ENCODE measurements at places on chromosomes 5 and 9. TPM values are rescaled to one million over a fixed set of nuclear protein-coding genes. Genes with fewer than 3 reads are reported as not detected.
A peak's percentile ranks its signal among the peaks of the same experiment; 100 is the strongest.

The SKIC3 gene
- 61.5 TPM for total RNA-seq

The IFNK gene
- not detected for total RNA-seq

The DNAJA1 gene
- 476 TPM for total RNA-seq

The SEMA6A gene
- total RNA-seq: 2.9 TPM

- H3K4me1 ChIP-seq: peaks cover 44% of the 10 kb centered on the region
- H3K36me3 ChIP-seq: peaks cover 3% of the 10 kb centered on the region
- H3K27me3 ChIP-seq: no peaks in the 10 kb centered on the region
- H3K27ac ChIP-seq: peak overlapping the region; percentile 9
- H3K4me3 ChIP-seq: no peak overlapping the region
- no peak for DNase-seq
Observed at GRCh38 chr5:109708813-109709212, 19.1 kb downstream of the MAN2A1 start.

DNA sequence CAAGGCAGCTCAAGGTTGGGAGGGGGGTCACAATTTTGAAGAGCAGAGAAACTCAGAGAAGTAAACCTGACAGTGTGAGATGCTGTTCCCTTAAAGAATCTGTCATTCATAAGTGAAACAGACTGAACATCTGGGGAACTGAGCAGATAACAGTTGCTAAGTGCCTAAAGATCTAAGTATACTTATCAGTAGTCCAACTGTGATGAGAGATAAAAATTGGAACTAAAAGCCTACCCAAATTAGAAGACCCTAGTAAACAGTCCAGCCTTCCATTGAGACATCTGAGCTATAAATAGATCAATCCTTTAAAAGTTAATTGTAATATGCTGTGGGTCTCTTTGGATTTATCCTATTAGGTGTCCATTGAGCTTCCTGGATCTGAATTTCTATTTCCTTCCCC lies 692.8 kb upstream of the ZNF608 start:
- H3K27ac ChIP-seq: no peak overlapping the region
- no peak overlapping the region for H3K4me3 ChIP-seq
- DNase-seq: no peak
- H3K36me3 ChIP-seq: no peaks in the 10 kb centered on the region
- H3K27me3 ChIP-seq: no peaks in the 10 kb centered on the region
- H3K4me1 ChIP-seq: no peaks in the 10 kb centered on the region

- no peak overlapping the region for H3K4me3 ChIP-seq
- H3K4me1 ChIP-seq: peaks cover 66% of the 10 kb centered on the region
- H3K36me3 ChIP-seq: no peaks in the 10 kb centered on the region
- no peaks in the 10 kb centered on the region for H3K27me3 ChIP-seq
- no peak overlapping the region for H3K27ac ChIP-seq
Observed at GRCh38 chr5:109898269-109899162, 208.8 kb downstream of the MAN2A1 start.

- DNase-seq: no peak
- H3K27ac ChIP-seq: no peak overlapping the region
- H3K4me3 ChIP-seq: no peak overlapping the region
- H3K27me3 ChIP-seq: no peaks in the 10 kb centered on the region
- H3K4me1 ChIP-seq: no peaks in the 10 kb centered on the region
Observed at GRCh38 chr9:27787891-27788290, 214.6 kb upstream of the C9orf72 start.

DNA sequence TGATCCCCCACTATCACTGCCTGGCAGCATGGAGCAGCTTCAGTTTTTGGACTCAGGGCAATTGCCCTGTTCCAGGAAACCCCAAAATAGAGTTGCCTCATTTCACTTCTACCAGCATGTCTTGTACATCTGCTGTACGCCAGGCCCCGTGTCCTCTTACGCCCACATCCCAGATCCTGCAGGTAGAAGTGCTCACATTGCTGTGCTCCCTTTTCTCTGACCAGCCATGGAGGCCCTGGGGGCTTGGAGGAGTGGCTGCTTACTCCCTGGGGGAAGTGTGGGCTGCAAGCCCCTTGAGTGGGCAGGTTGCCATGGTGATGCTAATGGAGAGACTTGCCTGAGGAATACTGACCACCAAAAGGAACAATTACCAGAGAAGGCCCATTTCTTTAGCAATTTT lies 55.6 kb upstream of the KCNIP1 start:
- no peaks in the 10 kb centered on the region for H3K4me1 ChIP-seq
- no peak for DNase-seq
- H3K36me3 ChIP-seq: no peaks in the 10 kb centered on the region
- H3K27me3 ChIP-seq: peaks cover 3% of the 10 kb centered on the region
- no peak overlapping the region for H3K27ac ChIP-seq
- no peak overlapping the region for H3K4me3 ChIP-seq

DNA sequence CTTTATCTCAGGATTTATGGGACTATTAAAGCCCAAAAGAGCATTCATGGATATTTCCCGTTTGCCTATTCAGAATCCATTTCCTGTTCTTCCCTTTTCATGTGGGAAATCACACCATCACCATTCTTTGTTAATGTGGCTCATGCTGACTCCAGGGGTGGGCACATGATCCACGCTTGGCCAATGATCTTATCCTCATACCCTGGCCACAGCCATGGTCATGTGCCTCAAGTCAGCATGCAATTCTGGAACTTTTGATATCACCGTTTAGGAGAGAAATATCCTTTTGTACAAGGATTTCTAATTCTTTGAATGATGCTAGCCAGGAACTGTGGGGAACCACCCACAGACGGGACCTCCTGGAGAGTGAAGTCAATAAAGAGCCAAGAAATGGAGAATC lies 272.2 kb downstream of the PRELID2 start:
- no peaks in the 10 kb centered on the region for H3K4me1 ChIP-seq
- H3K4me3 ChIP-seq: no peak overlapping the region
- no peak for DNase-seq
- no peaks in the 10 kb centered on the region for H3K27me3 ChIP-seq
- H3K27ac ChIP-seq: no peak overlapping the region

DNA sequence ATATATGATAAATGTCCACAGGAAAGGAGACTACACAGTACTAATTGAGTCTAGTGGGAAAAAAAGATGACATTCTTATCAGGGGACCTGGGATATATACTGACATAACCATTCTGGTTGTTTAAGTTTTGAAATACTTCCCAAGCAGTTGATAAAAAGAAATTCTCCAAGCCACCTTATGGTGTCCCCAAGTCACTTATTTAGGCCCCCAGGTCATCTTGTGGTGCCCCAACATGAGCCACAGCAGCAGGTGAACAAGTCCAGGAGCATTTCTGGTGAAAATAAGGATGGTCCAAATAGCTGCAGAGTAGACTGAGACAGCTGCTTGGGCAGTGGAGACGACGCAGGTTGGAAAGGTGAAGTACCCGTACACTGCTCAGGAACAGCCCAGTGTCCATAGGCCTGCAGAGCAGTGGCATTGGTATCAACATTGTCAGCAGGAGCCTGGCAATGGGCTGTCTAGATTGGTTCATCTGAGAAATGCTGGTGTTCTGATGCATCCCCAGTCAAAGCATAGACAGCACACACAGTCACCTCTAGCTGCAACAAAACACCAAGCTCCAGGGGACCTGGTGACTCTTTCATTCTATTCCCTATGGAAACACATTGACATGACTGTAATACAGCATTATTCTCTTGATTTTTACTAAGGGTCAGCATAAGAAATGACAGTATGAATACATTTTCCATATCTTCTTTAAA lies 430.6 kb downstream of the NR2F1-AS1 start:
- H3K4me3 ChIP-seq: no peak overlapping the region
- H3K27ac ChIP-seq: no peak overlapping the region
- H3K4me1 ChIP-seq: peaks cover 22% of the 10 kb centered on the region
- H3K27me3 ChIP-seq: no peaks in the 10 kb centered on the region
